ENCODE measurements at places on chromosomes 1 and 21.
A peak's percentile ranks its signal among the peaks of the same experiment; 100 is the strongest.

DNA sequence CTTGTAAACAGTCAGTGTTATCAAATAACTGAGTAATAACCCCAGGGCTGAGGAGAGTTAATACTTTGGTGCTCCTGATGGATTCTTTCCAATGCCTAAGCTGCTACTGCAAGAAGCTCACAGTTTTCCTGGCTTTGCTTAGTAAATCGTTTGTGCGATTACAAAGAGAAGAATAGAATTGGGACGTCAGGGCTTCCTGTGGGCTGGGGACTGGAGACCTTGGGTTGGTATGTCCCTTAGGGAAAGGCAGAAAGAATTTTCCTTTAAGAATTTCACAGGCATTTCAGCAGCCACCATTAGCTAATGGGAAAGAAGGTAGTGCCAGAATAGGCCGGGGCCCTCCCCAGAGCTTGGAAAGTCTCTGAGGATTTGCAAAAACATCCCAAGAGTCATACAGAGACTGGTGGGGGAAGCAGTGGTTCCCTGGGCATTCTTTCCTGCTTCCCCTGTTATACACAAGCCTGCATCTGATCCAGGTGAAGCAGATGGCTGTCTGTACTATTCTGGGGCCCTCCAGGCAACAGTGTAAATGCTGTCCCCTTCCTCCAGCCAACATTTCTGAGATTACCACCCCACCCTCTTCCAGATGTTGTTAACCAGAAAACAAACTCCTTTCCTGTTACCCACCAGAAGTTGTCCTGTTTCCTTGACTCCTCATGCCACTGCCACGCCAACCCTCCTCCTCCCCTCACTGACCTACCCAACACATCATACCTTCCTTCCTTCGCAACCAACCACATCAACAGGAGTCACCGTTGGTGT, 40.2 kb downstream of the PLXNA2 start:
- no peak for DNase-seq

DNA sequence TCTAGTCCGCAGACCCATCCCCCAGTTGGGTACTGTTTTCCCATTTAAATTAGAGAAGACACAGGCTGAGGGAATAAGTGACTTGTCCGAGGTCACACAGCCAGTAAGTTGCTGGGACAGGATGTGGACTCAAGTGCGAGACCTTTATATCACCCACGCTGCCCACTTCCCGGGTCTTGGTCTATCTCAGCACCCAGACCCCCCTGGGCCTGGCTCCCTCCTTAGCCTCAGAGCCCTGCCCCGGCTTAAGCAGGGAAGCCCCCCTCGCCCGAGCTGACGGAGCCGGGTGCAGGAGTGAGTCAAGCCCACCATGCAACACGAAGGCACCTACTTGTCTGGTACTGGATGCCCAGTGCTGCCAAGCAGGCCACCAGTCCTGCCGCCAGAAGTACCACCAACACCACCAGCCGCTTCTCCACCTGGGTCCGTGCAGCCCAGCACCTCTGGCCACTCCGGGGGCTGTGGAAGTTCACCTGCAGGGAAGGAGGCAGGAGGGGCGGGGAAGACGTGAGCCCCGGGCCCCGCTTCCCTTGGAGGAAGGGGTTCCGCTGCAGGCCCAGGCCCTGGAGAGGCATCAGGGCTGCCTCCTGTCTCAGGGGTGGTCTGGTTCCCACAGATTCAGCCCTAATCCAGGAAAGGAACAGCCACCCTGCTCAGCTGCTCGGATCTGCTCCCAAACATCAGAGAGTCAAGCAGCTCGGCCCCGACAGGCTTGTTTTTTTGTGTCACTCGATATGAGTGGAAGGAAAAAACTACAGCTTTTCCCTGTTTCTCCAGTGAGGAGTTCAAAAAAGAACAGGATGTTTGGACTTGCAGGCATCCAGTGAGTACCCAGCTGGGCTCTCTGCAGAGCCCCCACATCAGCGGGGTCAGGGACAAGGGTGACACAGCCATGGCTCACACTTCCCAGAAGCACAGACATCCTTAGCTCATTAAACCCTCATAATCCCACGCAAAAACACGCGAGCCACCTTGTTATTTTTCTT, 11.1 kb downstream of the ECE1 start:
- DNase-seq = no peak

DNA sequence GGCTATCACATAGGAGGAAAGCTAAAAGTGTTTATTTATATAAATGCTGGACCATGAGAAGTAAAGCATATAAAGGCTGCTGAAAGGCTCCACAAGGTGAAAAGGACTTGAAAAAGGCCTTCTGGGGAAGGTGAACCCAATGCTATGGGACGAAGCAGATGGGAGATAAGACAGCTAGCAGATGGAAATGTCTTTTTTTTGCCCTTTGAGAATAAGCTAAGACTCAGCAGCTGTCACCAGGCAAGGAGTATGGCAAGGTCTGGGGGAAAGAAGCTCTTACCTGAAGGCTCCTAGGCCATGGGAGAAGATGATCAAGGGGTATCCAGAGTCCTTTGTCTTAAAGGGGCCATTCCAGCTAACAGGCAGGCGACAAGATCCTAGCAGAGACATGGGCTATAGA, 9.9 kb downstream of the PAFAH2 start:
- DNase-seq = no peak

- DNase-seq = peak; percentile 32
Measured at GRCh38 chr1:175373786-175374623, 181.4 kb upstream of the KIAA0040 start.

DNA sequence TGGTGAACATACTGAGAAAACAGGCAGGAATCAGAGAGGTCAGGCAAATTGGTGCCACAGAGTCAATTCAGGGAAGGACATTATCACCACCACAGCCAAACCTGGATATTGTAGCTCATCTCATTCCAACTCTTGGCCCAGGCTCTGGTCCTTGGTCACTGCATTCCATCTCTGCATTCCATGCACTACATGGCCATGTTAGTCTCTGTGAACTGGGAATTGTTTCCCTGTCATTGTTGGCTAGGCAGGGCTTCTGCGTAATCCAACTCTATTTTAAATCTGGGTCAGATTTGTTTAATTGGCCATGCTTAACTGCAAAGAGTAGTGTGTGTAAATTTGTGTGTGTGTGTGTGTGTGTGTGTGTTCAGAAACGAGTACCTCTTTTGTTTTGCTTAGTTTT, 837.6 kb upstream of the ADAMTS5 start:
- DNase-seq = no peak

DNA sequence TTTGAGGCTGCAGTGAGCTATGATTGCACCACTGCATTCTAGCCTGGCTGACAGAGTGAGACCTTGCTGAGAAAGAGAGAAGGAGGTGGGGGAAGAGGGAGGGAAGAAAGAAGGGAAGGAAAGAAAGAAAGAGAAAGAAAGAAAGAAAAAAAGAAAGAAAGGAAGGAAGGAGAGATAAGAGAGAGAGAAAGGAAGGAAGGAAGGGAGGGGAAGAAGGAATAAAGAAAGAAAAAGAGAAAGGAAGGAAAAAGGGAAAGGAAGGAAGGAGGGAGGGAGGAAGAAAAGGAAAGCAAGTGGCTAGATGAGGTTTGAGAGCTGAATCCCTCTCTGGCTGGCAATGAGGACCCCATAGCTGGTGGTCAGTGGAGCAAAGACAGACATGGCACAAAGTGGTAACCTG, 20.4 kb downstream of the MT1HL1 start:
- no peak for DNase-seq

DNA sequence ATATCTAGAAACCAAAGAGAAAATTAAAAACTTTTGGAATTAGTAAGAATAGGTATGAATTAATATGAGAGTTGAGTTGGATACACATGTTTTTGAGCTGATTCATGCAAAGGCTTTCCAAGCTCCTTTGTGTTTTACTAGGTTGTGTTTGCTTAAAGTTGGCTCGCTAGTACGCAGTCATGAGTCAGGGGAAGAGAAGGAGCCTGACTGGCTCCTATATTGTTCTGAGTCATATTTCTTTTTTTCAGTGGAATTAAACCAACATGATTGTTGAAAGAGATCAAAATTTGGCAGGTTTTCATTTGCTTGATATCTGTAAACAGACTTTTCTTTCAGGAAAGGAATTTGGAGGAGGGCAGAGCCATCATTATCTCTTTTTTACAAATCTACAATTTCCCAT, 66.7 kb downstream of the MAGI3 start:
- peak; percentile 91 for DNase-seq

- DNase-seq = no peak
Measured at GRCh38 chr1:11652203-11652780, 1.9 kb downstream of the FBXO2 start.

DNA sequence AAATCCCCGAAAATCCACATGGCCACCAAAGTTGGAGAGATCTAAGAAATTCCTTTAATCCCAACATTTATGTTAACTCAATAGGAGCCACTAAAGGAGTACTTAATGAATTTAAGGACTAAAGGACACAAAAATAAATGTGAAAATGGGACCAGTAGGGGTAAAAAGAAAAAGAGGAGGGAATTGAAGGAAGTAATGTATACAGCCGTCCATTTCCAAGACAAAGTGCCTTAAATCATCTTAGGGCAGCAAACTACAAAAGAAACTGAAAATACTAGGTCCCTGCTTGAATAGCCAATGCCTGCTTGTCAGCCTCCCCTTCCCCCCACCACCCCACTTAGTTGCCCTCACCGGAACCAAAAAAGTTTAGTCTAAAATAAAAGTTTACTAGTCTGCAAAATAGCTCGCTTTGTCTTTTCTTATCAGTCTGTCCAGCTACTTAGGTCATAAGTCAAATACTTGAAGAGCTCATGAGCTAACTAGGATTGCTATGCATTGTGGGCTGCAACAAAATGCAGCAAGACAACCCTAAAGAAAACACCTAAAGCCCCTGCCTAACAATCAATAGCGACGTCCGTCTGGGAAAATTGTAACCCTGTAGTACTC, 66.3 kb upstream of the TLR5 start:
- no peak for DNase-seq

DNA sequence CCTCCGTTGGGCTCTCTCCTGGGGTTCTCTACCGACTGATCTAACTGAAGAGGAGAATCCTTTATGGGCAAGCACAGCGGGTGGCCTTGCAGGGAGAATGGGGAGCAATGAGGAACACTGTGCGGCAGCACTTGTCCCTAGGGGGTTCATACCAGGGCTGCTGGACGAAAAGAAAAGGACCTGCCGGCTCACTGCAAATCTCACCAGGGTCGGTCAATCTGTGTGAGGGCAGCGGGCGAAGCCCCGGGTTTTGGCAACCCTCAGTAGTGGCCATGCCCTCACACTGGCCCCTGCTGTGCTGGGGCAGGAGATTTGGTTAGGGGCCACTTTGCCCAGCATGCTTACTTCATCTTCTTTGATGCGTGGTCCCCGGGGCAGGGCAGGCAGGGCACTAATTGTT, 5.9 kb downstream of the LHX9 start:
- DNase-seq = no peak

DNA sequence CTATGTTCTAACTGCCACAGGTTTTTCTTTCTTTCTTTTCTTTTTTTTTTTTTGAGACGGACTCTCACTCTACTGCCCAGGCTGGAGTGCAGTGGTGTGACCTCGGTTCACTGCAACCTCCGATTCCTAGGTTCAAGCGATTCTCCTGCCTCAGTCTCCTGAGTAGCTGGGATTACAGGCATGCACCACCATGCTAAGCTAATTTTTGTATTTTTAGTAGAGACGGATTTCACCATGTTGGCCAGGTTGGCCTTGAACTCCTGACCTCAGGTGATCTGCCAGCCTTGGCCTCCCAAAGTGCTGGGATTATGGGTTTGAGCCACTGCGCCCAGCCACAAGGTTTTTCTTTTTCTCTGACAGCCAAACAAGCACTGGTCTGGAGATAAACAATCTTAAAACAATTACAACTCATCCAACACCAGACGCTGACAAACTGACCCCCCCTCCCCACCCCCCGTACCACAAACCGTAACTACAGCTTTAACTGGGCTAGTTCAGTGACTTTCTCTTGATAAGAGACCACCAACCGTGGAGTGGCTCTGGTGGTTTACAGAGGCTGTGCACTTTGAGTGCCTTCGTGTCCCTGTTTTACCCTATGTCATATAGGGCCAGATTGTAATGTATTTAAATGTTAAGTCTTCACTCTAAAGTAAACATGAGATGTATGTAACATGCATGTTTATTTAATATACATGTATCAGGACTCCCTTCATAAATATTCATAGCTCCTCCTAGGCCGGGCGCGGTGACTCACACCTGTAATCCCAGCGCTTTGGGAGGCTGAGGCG, 19.5 kb upstream of the PUM1 start:
- DNase-seq = no peak

DNA sequence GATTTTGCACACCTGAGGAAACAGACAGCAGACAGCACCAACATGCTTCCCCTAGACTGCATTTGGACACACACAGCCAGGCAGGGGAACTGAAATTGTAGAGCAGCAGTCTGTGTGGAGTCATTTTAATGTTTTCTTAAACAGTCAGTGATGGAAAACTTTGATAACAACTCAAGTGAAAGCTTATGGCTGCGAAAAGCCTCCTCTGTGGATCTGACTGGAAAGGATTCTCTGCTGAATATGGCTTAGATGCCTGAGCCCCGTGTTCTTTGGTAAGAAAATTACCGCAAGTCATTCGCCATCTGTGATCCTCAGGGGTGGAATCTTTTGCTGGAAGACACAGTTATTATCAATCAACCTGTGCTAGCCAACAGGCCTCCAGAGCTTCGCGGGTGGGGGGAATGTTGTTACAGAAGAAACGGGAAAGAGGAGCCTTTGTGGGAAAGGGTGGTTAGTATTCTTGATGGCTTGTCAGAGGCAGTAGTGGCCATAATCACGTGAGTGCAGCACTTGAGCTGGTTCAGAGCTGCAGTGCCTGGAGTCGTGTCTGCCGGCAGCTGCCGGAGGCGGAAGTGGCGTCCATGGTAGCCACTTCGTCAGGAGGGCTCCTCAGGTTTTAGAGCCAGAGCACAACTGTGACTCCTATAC, 204.7 kb downstream of the ST6GALNAC3 start:
- DNase-seq = no peak

- DNase-seq = no peak
Measured at GRCh38 chr21:44874497-44875315, 1.2 kb upstream of the PTTG1IP start.

- DNase-seq = no peak
Measured at GRCh38 chr1:86137436-86137835, 19.1 kb downstream of the COL24A1 start.

DNA sequence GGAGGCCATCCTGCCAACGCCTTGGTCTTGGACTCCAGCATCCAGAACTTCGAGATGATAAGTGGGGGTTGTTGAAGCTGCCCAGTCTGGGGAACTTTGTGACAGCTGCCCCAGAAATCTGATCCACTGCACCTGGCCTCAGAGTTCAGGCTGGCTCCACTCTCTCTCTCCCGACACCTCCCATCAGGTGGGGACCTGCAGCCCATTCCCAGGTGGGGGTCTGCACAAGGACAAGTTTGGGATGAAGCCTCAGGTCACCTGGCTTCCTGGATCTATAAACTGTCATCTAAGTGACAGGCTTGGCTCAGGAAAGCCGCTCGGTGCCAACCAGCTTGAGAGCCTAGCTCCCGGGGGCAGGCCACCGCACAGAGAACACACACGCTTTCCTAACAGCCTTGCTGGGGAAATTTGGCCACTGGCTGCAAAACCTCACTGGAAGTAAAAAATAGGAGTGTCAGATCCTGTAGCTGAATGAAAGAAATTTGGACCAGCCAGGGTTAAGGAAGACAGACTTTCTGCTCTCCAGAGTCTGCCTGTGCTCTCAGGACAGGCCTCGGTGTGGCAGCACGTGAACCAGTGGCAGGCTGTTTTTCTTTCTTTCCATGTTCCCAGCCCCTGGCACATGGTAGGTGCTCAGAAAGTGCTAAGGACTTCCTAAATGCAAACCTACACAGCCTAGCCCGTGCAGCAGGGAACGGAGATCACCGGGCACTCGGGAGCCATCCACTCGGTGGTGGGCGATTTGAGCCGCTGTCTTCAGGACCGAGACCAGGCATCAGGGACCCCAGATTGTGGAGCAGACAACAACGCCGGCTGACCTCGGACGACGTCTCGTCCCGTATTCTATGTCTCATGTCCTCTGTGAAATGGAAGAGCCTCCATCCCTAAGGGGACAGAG, 42.6 kb upstream of the LBR start:
- no peak for DNase-seq
